Naive thymus-derived CD8-positive, alpha-beta T cell (primary cell): ENCODE measurements at places on chromosomes 1 and 21.

GRCh38 chr1:55617288-55617982 is 402.3 kb upstream of the USP24 start:
- DNase-seq = no peak

DNA sequence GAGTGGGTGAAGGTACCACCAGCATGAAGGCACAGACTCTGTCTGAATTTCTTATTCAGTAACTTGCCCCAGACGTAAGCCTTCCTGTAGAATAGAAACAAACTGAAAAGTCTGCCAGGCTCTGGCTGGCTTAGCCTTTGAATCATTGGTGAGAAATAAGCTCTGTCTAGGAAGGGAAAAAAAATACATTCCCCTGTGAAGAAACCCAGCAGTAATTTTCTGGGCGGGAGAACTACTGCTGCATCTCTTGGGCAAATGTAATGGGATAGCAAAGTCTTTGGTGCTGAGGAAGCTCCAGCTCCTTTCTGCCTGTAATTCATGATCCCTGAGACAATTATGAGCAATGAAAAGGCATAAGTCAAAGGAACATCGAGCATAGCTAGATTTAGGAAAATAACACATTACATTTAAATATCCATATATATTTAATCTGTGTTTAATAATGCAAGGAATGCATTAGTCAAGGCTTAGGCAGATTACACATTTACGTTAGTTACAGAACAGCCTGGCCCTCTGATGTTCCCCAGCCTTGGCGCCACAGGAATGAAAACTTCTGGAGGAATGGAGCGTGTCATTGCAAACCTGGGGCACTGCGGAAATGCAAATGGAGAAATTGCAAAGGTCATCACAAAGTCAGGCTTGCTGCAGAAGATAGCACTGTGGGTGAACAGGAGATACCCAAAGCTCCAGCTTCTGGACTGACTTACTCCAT is 216.3 kb upstream of the CAMK1G start:
- no peak for DNase-seq

- no peak for DNase-seq
Measured at GRCh38 chr21:27078915-27079314, 112.0 kb upstream of the ADAMTS5 start.

DNA sequence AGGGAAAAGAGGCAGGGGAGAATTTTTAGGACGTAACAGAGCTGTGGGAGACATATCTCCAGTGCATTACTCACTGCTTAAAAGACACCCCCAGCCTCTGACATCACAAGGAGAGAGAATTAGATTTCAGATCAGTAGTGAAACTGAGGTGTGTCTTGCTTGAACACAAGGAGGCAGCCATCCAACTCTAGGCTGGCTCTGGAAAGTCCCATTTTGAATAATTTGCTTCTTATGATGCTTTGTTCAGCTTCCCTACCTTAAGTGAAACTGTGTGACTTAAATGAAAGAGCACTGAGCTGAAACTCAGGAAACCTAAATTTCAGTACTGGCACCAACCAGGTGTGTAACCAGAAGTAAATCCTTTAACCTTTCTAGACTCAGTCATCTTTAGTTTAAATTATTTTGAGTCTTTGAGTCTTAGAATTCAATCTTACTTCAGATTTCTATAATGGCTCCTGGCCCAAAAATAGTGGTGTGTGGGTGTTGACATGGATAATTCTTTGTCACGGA is 251.6 kb upstream of the SGIP1 start:
- DNase-seq = peak; percentile 80

DNA sequence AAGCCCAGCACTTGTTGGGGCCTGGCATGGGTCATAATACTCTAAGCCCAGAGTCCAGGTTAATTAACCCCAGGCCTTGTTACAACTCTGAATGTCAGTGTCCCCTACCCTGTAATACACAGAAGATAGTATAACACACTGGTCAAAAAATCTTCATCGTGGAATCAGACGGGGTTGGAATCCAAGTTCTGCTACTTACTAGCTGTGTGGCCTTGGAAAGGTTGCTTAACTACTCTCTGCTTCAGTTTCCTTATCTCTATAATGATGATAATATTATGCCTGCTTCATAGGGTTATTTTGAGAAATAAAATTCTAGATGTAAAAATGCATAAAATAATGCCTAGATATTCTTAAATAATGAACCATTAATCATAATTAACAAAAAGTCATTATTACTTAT is 77.8 kb upstream of the CTTNBP2NL start:
- DNase-seq = no peak
